LHCN-M2 (cell line): ENCODE measurements at places on chromosomes 5 and 9.

- DNase-seq: peak; percentile 22
Measured at GRCh38 chr9:22279636-22280035, 167.0 kb upstream of the DMRTA1 start.

GRCh38 chr9:86287013-86287412, 4.7 kb upstream of the ISCA1 start:
- DNase-seq: peak; percentile 38

GRCh38 chr5:55771175-55771655, 33.4 kb downstream of the DDX4 start:
- DNase-seq: no peak

- no peak for DNase-seq
Measured at GRCh38 chr5:95606419-95606818, 13.5 kb upstream of the GPR150 start.

DNA sequence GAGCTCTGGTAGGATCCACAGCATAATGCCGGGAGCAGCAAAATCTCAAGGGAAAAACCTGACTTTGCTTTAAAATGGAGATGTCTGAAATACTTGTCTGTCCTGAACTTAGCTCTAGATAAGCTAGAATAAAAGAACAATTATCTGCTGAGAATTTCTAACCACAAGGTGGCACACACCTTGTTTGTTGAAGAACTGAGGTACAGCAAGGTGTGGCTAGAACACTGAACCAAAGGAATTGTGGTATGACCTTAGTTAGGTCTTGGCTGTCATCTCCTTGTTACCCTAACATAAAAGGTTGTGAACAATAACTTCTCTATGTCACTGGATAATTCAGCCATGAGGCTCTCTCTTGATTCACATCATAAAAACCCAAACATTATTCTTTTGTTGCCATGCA, 72.3 kb upstream of the ANXA1 start:
- DNase-seq: no peak

DNA sequence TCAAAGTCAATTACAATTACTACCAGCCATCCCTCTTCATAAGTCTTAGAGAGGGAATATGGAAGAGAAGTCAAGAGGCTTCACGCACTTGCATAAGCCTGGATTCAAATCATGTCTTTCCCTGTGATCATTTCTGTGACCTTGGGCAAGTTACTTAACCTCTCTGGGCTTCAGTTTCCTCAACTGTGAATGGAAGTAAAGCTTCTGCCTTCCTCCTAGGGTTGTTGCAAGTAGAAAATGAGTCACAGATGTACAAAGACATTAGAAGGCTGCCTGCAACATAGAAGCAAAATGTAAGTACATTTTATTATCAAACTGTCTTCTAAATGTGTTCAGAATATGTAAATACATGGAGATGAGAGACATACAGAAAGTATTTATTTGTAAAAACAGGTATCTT, 42.3 kb upstream of the SEMA6A start:
- DNase-seq: no peak

GRCh38 chr5:17304282-17304681, 86.9 kb downstream of the BASP1 start:
- peak; percentile 54 for DNase-seq

DNA sequence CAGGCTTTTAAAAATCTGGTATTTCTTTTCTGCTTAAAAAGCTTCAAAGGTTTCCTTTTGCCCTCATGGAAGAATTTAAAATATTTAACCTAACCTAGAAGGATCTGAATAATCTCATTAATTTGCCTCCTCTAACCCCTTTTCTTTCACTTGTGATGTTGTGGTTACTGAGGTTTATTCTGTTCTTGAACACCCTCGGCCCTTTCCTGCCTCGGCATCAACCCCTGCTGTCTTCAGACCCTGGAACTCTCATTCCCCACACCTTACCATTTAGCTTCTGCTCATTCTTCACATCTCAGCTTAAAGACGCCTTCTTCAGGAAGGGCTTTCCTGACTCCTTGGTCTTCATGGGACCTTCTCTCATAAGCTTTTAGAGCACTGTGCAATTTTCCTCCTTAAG, 131.4 kb upstream of the MAN2A1 start:
- no peak for DNase-seq

DNA sequence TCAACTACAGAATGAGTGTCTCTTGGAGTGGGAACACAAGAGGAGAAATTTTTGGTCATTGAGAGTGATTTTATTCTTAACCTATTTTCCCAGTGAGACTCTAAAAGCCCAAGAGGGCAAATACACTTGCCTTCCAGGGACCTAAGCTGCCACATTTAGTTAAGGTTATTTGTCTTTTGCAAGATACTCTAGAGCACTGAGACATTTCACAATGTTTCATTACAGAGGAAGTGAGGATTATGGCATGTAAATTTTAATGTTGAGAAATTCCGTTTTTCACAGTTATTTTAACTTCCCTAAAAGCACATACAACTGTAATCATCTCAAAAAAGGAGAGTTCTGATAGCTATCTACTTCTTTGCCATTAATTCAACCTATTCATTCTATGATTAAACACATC, 38.7 kb upstream of the RAB3C start:
- DNase-seq: no peak

GRCh38 chr5:40346901-40347300, 332.8 kb upstream of the PTGER4 start:
- DNase-seq: no peak

- DNase-seq: no peak
Measured at GRCh38 chr9:87465816-87466215, 31.9 kb upstream of the DAPK1 start.

DNA sequence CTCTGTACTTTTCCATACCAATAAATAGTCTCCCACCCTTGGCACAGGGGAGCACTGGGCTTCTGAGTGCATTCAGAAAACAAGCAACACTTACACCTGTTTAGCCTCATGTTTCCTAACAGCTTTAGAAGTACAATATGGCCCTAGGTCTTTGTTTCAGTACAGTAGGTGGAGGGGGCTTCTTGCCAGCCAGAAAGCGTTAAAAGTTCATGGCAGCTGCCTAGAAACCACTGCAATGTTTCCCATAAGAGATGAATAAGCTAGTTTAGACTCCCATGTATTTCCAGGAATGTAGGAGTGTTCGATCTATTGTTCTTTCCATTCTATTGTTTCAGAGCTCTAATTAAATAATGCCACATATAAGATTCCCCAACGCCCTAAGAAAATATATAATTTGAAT, 444.8 kb downstream of the ARHGEF28 start:
- DNase-seq: peak; percentile 33

DNA sequence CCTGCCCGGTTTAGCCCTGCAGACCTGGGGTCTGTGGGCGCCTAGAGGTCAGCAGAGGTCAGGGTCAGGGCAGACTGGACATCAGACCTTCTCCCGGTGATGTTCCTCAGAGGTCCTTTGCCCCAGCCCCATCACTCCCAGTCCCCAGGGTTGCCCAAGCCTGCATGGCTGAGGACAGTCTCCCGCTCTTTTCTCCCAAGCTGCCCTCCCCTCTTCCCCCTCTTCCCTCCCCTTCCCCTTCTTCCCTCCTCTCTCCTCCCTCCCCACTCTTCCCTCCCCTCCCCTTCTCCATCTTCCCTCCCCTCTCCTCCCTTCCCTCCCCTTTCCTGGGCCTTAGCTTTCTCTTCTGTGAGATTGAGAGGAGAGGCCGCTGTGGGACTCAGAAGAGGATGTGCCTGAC, 10.4 kb downstream of the LHX3 start:
- DNase-seq: no peak

GRCh38 chr5:160020266-160020770, 11.4 kb downstream of the TTC1 start:
- DNase-seq: no peak

DNA sequence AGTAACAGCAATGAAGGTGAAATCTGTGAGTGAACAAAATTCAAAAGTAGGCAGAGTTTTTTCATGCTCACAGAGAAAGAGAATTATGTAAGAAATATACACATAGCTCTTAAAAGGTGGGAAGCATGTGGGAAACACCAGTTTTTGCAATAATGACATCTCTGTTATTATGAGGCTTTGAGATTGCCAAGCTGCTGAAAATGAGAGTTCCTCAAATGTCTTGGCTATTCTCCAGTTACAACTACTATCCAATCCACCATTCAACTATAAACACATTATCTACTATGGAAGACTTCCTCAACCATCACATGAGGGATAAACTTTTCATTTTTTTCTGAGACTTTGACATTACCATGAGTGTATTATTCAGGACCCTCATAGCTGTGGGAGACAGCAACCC, 420.8 kb upstream of the ACTBL2 start:
- DNase-seq: no peak

- DNase-seq: no peak
Measured at GRCh38 chr5:16639206-16639605, 22.4 kb upstream of the RETREG1 start.

GRCh38 chr5:134555890-134556311, 30.4 kb downstream of the JADE2 start:
- peak; percentile 89 for DNase-seq

DNA sequence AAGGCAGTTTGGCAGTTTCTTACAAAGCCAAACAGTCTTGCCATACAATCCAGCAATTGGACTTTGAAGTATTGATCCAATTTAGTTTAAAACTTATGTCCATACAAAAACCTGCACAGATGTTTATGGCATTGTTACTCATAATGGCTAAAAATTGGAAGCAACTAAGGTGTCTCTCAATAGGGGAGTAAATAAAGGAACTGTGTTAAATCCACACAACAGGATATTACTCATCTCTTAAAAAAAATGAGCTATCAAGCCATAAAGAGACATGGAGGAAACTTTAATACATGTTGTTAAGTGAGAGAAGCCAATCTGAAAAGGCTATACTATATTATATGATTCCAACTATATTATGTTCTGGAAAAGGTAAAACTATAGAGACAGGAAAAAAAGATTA, 313.6 kb upstream of the CD180 start:
- no peak for DNase-seq

- DNase-seq: no peak
Measured at GRCh38 chr9:124723352-124723751, 47.8 kb downstream of the NR6A1 start.

DNA sequence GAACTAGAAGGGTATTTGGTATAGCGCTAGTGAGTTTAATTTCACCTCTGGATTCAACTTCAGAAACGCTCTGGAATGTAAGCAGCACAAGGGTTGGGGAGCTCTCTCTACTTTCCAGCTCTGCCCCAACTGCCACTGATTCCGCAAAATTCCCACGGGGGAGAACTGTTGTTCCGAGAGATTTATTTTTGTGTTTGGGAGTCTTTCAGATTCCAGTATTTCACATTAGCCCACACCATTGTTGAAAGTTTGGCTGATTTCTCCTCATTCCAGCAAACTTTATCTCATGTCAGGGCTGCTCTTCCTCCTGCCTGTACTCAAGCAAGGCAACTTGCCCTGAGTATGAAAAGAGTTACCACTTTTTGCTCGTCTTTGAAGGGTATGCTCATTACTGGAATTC, 198.5 kb upstream of the EGFLAM start:
- DNase-seq: no peak

DNA sequence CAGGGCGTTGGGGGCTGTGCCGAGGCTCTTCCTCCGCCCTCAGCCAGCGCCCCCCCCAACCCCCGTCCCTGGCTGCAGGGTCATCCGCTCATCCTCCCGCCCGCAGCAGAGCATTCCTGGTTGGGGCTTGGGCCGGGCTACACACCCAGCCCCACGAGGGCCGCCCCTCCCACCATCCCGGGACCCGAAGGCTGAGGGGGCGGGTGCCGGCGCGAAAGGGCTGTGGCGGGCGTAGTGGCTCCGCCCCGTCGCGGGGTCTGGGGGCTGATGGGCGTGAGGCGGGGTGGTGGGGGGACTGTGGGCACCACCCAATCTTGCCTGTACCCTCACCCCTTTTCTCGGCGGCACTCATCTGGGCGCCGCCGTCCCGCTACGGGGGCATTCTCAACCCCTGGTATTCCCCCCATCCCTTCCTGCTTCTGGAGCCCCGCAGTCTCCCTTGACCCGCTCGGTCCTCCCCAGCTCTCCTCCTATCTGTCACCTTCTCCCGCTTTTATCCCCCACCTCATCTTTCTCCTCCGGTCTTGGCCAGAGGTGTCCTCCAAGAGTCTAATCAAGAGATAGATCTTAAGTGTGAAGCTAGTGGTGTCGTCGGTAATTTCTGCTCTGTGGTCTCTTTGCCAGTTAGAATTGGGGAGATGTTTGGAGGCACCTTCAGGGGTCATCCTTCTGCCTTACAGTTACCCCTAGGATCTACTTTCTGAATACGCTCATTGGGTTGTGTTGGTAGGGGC, 1.6 kb downstream of the FER start:
- peak; percentile 37 for DNase-seq

- no peak for DNase-seq
Measured at GRCh38 chr5:24477958-24478357, 166.8 kb downstream of the CDH10 start.

DNA sequence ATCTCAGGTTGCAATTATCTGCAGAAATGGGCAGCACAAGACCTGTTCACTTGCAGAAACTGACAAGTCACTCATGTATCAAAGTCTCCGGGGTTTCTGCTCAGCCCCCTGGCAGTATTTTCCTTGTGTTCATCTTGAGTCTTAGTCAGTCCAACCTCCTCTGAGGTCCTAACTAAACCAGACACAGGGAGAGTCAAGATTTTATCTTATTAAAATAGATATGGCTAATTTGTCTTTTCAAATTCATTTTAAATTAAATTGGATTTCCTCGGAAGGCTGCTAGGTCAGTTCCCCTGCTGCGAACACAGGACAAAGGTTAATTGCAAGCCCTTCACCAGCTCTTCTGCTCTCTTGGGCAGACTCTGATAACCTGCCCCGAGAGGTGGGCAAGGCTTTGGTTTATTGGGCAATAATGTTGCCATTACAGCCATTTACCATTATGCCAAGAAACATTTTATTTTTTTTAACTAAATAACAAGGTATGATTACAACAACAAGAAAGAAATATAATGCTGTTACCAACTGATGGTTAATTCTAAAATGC, 103.5 kb downstream of the MAPKAP1 start:
- DNase-seq: no peak

- peak; percentile 14 for DNase-seq
Measured at GRCh38 chr9:19231126-19231903, 822 bp downstream of the DENND4C start.

- peak; percentile 54 for DNase-seq
Measured at GRCh38 chr5:131589510-131590348, 45.3 kb downstream of the RAPGEF6 start.

DNA sequence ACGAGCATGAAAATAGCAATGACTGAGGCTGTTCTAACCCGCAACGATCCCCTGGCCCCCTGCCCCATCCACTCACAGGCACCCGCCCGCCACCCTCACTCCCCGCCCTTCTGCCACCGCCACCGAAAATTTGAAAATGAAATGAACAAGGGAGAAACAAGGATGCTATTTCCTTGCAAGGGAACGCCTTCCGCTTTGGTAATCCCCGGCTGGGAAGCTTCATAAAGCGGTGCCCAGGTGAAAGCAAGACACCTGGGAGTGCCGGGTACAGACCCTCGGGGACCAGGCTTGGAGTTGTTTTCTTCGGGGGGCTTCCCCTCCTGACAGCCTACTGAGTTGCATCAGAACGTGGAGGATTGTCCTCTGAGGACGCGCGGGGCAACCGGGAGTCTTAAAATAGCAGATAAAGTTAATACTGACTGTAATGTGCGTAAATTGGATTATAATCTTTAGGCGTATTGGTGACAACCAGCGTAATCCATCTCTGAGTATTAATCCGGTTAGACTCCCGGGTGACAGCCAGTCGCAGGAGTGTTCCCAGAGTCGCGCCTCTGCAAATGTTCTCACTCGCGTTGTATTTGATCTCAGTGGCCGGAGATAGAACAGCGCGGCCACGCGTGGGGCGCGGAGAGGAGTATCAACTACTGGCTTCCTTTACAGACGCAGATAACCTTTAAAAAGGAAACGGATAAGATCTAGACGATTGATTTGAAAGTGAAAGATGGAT, 885 bp upstream of the MLLT3 start:
- no peak for DNase-seq
